ENCODE measurements at places on chromosomes 1 and 21.

DNA sequence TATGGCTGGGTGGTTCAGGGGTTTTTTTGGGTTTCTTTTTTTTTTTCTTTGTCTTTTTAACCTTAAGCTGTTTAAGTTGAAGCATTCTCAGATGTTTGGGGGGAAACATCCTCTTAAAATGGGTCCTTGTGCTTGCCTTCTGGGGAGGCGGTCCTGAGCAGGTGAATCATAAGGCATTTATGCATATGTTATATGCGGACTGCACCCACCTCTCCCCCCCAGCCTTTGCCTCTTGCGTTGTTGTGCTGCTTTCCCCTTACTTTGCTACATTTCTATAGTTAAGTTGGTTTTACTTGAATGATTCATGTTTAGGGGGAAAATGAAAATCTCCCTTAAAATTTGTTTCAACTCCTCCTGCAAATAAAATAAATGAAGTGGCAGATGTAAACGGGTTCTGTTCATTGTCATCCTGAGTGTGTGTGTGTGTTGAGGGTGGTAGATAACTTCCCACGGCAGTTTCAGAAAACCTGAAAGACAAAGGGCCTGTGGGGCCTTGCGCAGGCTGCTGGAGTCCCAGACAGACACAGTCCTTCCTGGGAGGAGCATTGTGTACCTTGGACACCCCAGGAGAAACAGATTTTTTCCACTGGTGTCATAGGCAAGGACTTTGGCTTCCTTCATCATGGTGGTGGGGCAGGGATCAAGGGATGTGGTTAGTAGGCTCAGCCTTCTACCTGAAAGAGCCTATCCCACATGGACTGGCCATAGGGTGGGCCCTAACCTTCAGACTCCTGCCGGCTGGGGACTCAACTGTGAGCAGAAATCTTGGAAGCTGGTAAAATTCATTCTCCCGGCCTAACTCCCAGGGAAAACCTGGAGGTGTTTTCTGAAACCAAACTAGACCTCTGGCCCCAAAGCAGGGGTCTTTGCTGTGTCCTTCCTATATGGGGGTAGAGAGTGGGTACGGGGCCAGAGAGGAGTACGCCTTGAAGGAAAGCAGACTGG is 926 bp upstream of the SH3D21 start:
- no peak for DNase-seq

DNA sequence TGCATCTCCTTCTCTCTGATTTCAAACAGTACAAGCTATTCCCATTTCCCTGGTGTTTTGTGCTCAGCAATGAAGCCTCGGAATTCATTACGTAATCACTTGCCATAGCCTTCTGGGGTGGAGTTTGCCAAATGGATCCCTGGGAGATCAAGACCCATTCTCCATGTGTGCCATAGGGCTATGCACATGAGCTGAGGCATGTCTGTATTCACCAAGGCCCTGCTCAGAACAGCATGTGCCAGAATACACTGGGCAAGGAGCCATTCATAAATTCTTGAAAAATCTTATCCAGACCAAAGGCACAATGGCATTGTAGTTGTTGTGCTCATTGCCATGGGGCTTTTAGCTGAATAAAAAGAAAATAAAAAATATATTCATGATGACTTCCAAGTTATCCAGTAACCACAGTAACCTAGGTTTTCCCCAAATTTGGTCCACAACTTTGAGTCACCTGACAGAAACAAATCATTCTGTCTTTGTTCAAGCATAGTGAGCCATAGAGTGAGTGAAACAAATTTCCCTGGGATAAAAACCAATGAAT is 53.0 kb downstream of the CRB1 start:
- no peak for DNase-seq

DNA sequence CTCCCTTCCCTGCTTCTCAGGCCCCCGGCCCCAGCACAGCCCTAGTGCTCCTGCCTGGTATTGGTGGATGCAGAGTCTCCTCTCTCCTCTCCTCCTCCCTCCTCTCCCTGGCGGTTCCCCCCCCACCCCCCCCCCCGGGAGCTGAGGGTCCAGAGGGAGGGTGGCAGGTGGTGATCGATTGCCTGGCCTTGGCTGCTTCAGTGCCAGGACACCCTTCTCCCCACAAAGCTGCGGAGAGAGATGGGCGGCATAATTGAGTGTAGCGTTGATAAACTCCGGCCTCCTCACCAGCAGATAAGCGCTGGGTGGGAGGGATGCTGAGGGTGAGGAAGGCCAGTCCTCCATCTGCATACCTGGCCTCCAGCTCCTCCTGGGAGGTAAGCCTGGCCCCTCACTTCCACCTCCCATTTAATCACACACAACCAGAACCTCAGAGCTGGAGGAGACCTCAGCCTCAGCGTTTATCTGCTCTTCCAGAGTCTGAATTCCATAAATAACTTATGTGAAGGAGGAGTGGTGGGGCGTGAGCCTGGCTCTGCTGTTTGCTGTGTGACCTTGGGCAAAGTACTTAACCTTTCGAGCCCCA is 60.8 kb downstream of the LRRN2 start:
- no peak for DNase-seq

GRCh38 chr1:239185245-239185619 is 201.1 kb upstream of the CHRM3 start:
- DNase-seq, result no peak

DNA sequence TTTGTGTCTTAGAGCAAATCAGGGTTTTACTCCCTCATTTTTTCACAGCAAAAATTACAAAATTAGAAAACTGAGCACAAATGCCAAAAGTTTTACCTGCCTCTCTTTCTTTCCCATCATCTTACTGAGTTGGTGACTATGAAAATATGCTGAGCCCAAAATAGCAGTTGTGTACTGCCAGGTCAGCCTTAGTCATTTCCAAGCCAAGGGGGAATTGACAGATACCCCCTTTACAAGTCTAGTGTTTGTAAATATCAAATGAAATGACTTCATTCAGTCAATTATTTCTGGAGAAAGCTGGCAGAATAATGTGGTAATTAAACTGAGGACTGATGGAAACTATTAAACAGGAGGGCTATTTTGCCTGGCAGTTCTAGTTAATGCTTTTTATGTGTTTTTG is 11.4 kb upstream of the GORAB start:
- no peak for DNase-seq

Data from CD4-positive, alpha-beta T cell treated with Interleukin-15 for 4 hours (primary cell).